Karpas-422 (cell line): ENCODE measurements at places on chromosomes 6 and 20.
A peak's percentile ranks its signal among the peaks of the same experiment; 100 is the strongest.

DNA sequence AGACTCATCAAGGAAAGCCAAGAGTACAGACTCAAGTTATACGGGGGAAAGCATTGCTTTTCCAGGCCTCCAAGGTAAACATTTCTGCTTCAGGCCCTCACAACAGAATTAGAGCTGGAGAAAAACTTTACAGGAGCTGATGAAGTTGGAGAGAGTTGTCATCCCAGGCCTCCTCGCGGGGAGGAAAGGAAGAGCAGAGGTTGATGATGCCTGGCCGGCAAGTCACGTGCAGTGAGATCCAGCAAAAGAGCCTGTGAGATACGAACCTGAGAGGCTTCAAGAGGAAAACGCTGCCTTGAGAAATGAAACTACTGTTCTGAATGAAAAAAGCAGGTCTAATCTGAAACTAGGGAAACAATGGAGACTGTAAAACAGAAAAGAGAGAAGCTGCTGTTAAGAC is 122.9 kb downstream of the FAM120B start:
- DNase-seq, result no peak

DNA sequence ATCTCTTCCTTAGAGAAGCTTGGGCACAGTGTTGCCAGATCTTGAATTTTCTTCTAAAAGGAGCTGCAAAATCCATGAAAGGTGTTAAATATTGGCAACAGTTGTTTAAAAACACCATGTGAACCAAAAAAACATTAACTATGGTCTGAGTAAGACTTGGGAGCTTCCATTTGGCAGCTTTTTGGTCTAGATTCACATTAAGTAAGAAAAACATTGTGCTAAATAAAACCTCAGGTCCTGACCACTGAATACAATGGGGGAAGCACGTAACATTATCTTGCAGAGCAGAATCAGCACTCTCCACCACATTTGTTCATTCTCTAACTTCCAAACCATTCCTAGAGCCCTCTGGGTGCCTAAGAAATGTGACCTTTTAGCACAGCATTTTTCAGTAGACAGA is 437.6 kb upstream of the PLCB4 start:
- no peak for DNase-seq

DNA sequence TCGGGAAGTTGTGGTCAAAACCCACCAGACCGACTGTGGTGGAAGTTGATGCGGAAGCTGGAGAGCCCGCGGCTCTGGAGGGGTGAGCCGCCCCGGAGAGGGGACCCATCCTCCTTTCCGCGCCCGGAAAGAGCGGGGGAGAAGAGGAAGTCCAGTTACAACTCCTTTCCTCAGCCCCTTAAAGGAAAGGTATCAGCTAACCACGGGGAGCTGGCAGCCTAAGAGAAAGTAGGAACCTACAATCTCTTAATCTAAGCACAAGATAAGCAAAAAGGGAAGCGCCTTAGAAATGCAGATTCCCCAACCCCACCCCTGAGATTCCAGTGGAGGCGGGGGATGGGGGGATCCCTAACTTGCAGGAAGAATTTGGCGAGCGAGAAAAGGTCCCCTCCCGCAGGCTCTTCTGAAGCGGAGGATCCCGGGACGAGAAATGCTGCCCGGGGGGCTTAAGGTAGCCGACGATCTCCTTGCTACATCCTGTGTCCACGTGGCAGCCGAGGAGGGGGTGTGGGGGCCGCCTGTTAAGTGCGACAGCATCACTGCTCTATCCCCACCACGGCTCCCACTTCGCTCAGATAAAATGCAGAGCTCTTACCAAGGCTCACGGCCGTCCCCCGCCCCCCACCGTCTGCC is 87.5 kb downstream of the ZFP64 start:
- no peak for DNase-seq

GRCh38 chr20:47049771-47050170 is 155.1 kb downstream of the EYA2 start:
- no peak for DNase-seq

DNA sequence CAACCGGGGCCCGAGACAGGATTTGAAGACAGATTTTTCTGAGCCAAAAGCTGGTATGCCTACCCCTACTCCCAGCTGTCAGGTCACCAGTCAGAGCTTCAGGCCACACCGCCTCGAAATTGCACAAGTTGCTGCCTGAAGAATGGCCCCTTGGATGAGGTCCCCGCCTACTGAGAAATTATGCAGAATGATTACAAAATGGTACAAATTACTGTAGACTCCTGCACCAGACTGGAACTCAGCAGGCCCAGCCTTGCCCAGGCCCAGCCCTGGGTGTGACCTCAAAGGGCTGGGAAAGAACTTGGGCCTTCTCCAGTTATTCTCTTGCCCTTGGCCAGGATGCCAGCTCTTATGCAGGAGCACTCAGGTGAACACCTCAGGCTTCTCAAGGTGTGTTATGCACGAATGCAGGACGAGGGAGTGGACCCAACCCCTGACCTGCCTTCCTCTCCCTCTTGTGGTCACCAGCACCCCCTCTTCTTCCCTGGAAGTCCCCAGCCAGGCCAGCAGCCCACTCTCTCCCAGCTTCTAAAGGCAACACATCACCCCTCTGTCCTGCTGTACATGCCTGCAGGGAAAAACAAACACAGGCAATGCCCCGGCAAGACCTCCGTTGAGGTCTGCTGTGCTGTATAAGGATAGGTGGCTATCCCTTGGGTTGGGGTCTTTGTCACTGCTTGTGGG is 88.7 kb upstream of the NAA20 start:
- DNase-seq, result no peak

GRCh38 chr6:168318090-168318489 is 1.5 kb downstream of the DACT2 start:
- DNase-seq, result no peak

GRCh38 chr6:73652637-73653570 is 888 bp downstream of the SLC17A5 start:
- DNase-seq, result peak; percentile 89

GRCh38 chr20:33828967-33829560 is 17.9 kb downstream of the CHMP4B start:
- no peak for DNase-seq

DNA sequence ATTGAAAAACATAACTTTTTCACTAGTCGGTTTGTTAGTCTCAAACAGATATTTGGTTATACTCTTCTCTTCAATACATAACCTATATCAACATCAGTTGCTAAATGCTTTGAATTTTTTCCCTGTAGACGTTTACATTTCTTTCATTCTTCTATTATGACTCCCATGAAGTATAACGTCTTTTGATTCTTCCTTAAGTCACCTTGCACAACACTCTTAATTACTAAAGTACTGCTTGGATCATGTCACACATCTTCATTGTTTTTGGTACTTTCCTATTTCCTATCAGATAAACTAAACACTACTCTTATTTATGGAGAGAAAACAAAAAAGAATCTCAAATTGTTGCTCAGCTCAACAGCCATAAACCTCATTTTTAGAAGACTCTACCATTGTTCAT is 23.0 kb upstream of the BMP5 start:
- DNase-seq, result no peak

DNA sequence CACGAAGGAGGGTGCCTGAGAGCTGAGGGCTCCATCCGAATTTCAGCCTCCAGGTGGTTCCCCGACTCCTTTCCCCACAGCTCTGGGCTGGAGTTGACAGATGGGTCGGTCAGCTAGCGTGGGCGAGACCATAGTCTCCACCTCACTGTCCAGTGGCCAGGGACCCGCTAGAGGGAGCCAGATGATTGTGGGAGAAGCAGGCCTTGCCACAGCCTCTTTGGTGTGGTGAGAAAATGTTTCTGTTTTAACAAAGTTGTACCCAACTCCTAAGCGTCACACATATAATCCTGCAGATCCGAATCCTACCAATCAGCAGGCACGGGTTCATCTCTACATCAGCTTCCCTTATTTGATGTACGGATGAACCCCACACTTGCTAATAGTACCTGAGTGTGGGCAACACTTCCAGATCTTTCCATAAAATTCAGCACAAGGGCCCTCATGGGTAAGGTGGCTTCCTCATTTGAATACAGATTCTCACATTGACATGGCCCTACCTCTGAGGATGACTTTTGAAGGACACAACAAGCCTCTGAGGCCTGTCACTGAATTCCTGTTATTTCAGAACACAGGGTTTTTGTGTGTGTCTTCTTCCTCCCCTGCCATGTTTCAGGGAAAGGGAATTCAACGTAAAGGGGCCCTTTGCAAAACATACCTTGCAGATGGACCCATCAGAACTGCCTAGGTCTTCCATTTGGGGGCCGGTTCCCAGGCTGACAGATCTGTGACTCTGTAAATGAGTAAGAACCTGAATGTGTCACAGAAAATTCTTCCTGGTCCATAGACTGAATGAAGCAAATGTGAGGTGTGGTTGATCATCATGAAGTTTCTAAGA is 103.2 kb upstream of the DUSP22 start:
- DNase-seq, result peak; percentile 86

DNA sequence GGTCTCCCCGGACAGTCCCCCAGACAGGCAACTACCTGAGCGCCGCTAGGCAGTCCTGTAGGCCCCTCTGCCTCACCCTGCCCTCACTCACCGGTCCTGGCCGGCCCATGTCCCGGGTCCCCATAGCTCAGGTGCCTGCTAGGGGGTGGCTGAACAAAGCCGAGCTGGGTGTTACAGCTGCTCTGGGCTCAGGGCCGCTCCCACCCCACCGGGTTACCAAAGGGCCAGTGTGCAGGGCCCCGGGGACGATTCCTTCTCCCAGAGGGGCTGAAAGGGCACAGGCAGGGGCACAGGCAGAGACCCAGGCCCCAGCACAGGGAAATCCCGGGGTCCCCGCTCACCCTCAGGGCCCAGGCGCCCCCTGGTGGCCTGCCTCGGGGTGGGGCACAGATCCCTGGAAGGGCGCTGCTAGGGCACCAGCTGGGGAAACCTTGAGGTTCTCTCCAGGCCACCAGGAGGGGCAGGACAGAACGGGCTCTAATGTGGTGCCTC is 118.4 kb downstream of the GRM4 start:
- DNase-seq, result peak; percentile 83

- peak; percentile 93 for DNase-seq
Observed at GRCh38 chr6:166775180-166775922, 148.3 kb upstream of the RPS6KA2 start.

- no peak for DNase-seq
Observed at GRCh38 chr6:97917369-97917768, 634.4 kb upstream of the MMS22L start.

GRCh38 chr6:73116330-73116729 is 109.0 kb downstream of the KHDC1L start:
- no peak for DNase-seq

DNA sequence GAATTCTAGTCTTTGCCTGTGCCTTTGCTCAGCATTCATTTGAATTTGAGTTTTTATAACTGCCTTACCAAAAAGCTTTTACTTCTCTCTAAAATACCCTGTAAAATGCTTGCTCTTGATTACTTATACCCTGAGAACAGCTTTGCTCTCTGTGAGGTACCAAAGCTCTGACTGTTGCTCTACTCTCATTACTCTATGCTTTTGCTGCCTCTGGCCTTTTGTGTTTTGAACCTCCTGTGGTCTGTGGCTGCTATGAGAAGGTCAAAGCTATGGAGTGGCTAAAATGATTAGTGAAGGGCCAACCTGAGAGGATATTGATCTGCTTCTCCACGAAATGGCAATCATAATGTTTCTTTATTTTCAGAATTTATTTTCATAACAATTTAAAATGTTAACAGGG is 375.6 kb upstream of the IMPG1 start:
- no peak for DNase-seq

GRCh38 chr6:118786596-118787453 is 107.1 kb upstream of the ASF1A start:
- DNase-seq, result no peak

- DNase-seq, result no peak
Observed at GRCh38 chr6:129677620-129678325, 32.2 kb downstream of the ARHGAP18 start.

- peak; percentile 66 for DNase-seq
Observed at GRCh38 chr20:10558635-10559187, 115.1 kb downstream of the JAG1 start.

DNA sequence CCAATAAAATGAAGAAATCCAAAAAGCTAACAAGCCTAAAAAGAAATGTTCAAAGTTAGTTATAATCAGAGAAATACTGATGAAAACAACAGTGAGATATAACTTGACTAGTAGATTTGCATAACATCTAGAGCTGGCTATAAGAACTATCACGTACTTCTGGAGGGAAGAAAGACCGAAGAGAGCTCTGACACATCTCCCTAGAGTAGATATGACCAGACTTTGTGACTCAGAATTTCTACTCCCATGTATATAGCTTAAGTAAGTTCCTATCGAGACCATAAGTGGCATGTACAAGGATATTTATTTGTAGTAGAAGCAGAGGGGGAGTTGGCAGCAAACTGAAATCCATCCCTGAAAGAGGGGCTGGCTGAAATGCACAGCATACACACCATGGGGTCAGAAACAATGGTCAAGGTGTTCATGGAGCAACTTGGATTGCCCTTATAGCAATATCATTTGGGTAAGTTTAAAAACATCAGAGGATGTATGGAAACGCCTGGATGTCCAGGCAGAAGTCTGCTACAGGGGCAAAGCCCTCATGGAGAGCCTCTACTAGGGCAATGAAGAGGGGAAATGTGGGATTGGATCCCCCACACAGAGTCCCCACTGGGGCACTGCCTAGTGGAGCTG is 25.6 kb upstream of the IL17A start:
- no peak for DNase-seq

DNA sequence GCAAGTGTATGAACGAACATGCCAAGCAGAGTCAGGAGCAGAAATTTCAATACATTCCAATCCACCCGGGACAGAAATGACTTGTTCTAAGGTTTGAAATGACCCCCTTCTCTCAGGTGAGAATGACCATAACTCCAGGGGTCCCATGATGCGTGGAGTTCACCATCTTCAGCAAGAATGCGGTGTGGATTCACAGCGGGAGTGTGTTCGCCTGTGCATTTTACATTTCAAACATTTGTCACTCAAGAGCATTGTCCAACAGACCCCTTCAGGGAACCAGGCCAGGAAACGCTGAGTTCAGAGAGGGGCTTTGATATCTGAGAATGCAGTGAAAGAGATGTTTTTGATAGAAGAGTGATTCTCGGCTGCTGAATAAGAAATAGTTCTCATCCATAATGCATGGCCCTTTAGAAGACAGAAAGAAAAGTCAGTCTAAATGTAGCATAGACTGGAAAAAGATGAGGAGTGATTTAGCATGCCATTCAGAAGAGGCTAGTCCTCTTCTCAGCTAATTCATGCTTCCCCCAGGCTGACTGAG is 200.3 kb upstream of the KCNG1 start:
- no peak for DNase-seq

- no peak for DNase-seq
Observed at GRCh38 chr6:110882824-110883554, 8.4 kb downstream of the AMD1 start.

DNA sequence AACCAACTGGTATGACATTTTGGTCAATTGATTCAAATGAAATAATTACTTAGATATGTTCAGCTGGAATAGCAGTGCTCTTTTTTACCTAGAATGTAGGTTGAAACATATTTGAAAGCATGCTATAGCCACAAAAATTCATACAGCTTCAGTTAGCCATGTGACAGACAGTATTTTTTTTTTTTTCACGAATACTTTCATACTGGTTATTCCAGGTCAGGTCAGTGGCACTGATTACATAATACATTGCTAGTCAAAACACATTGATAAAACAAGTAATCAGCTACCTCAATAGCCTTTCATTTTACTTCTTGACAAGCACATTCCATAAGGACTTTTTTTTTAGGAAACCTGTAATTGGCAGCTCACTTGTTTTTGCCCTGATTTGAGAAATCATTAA is 222.6 kb downstream of the EYA4 start:
- no peak for DNase-seq
